NCI-H748 treated with DMSO at 0.1 percent for 48 hours (cell line): ENCODE measurements at places on chromosomes 13 and 19.

DNA sequence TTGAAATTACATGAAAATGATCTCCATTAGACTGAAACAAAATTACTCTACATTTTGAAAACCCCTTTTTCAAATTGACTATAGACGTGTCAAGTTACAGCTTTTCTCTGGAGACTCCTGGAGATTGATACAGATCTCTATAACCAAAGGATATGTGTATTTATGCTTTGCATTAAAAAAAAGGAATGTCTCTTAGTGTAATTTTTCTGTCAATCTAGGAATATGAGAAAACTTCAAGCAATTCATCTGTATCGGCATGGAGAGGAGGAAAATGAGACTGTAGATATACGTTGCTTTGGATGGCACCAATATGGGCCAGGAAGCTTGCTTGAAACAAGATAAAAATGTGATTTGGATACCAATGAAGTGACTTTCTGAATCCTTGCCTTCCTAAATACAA, 286.6 kb downstream of the PCDH9 start:
- no peak for DNase-seq

- DNase-seq: no peak
Measured at GRCh38 chr19:3513229-3514140, 7.4 kb downstream of the FZR1 start.

GRCh38 chr13:94309576-94309975, 169.9 kb downstream of the DCT start:
- no peak for DNase-seq

GRCh38 chr19:40139533-40140287, 49.0 kb upstream of the ZNF780A start:
- DNase-seq: peak; percentile 33

DNA sequence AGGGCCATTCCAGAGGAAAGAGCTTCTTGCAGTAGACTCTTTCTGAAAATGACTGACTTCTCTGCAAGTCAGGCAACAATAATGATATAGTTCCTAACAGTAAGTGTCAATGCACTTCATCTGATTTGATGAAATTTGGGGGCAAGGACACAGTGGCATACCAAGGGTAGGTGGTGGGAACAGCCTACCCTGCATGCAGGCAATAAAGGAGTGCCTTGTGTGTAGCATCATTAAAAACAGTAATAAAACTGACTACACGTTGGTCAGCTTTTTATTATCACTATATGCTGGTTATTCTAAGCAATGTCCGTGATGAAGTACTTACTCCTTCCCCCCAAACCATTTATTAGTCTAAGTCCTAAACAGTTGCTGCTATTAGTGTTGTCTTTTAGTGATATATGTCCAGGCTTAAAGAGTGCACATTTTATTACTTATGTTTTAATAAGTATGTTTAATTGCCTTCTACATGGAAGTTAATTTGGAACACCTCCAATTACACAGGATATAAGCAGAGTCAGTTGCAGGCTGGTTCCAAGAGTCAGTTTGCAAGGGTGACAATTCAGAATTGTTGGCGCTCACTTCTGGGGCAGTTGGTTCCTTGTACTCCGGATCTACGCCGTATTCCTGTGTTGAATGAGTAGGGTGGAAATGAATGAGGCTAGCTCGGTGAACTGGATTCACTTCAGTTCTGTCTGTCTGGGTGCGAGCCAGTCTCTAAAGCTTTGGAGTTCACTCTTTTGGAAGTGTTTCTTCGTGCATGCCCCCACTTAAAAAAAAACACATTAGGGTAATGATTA, 84.0 kb downstream of the RGCC start:
- no peak for DNase-seq

GRCh38 chr19:56105090-56105701, 15.9 kb downstream of the ZNF787 start:
- DNase-seq: peak; percentile 32

DNA sequence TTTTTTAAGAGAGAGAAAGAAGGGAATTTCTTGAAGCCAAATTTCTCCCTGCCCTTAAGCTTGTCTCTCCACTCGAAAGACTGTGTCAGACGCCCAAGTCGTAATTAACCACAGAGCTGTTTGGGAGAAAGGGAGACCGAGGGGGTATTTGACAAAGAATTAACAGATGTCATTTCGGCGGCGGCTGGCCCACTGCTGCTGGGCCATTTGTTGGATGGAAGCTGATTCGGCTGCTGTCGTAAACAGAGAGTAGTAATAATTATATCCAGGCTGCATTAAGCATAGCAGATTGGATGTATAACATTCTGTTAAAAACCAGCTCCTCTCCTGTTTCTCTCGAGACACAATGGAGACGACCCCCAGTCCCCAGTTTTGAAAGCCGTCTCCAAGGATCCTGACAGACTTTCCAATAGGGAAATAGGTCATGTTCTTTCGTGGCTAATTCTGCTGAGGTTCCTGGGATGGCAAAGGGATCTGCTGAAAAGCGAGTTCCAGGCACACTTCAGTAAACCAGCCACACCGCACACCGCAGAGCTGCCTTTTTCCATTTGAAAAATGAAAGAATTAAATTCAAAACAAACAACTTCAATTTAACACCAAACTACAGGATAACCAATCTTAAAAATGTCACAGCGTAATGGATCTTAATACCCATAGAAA, 71.5 kb downstream of the KCTD15 start:
- DNase-seq: no peak

GRCh38 chr19:22118132-22118531, 65.8 kb downstream of the ZNF257 start:
- no peak for DNase-seq

DNA sequence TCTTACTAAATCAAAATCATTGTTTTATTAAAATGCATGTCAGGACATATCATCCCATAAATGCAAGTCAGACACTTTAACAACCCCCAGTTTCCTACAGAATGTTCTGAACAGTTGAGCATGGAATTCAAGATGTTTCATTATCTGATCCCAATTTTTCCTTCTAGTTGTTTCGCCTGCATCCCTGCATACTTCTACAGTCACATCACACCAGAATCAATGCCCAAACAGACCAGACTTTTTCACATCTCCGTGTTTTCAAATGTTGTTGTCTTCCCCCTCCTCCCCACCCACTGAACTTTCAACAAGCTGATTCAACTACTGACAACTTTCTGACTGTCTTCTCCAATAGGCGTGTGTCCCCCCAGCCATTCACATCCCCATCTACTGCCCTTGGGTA, 48.6 kb downstream of the LHFPL6 start:
- no peak for DNase-seq

DNA sequence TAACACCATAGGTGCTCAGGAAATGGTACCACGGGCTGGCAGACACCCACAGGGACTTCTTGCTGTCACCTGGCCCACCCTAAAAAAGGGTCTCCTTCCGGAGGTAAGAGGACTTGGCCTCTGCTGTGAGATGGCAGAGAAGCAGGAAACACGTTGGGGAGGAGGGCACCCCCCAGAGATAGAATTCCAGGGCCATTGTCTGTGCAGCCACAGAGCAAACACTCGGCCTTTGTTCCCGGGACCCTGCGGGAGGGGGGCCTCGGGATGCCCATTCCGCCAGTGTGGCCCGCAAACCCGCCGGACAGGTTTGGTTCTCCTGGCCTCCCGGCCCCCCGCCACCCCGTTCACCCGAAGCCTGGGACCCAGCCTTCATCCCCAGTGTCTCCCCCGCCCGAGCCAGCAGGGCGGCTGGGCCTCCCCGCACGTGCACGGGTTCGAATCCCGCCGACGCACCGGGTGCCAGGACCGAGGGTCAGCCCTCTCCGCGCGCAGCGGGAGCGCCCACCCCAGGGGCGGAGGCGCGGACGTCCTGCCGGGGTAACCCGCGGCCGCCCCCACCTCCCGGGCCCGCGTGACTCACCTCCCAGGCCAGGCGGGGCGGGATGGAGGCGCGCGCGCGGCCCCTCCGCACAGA, 714 bp downstream of the PLPP2 start:
- DNase-seq: peak; percentile 59

DNA sequence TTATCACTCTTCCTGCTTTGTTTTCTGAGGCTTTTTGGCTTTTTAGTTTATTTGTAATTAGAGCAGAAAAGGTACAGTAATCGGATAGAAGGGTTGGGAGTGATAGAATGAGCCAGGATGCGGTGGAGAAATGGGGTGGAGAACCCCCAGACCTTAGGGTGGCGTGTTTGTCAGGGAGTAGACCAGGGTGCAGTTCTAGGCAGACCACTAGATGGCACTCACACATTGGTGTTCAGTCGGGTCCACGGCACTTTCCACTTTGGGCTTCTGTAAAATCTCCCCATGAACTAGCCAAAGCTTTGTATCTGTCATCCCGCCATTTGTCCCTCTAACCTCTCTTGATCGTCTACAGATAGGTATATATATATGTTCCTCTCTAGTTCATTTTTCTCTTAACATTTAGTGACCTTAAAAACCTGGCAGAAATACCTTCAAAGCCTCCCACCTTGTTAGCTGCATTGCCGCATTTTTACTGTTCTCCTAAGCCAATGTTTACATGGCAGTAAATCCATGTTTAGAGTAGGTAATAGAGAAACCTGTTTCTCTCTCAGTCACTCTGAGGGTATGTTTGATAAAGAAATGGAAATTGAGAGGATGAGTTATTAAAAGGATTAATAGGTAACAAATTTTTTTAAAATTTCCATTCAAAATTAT, 154.9 kb downstream of the TM9SF2 start:
- peak; percentile 94 for DNase-seq

GRCh38 chr13:40336228-40337221, 329.9 kb downstream of the FOXO1 start:
- no peak for DNase-seq

GRCh38 chr13:93875547-93875946, 603.9 kb downstream of the DCT start:
- DNase-seq: no peak

DNA sequence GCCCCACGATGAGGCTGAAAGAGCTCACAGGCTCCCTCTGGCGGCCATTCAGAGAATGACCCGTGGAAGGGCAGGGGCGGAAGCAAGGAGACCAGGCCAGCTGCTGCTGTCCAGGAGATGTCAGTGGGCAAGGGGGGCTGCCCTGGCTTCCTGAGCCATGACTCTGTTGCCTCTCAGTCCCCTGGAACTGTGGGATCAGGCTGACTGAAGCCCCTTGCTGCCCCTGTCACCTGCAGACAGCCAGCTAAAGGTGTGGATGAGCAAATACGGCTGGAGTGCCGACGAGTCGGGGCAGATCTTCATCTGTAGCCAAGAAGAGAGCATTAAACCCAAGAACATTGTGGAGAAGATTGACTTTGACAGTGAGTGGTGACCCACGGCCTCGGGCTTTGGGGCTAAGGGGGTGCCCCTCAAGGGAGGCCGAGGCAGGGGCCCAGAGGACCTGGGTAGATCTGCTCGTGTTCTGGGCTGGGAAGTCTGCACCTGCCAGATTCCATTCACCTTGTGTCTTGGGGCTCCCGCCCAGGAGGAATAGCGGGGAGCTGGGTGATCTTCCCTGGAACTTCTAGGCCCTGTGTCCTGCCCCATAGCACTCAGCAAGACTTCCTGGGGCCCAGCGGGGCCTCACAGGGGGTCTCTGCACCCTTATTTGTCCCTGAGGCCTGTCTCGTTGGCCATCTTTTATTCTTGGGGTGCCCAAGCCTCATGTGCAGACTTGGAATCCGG, 12.5 kb upstream of the ACTN4 start:
- peak; percentile 47 for DNase-seq

- DNase-seq: no peak
Measured at GRCh38 chr19:18704971-18705370, 21.5 kb downstream of the CRTC1 start.

DNA sequence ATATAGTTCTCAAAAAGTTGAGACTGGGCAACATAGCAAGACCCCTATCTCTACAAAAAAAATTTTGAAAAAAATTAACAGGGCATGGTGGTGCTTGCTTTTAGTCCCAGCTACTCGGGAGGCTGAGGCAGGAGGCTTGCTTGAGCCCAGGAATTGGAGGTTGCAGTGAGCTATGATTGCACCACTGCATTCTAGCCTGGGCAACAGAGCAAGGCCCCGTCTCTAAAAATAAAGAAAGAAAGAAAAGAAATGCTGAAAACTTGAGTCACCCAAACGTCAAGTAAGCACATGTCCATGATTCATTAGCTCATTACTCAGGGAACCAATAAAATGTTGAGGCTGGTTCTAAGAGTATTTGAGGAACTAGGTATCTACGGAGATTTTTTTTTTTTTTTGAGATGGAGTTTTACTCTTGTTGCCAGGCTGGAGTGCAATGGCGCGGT, 33.9 kb upstream of the SEMA6B start:
- DNase-seq: no peak

GRCh38 chr13:108595436-108596274, 33.8 kb upstream of the MYO16 start:
- DNase-seq: no peak

DNA sequence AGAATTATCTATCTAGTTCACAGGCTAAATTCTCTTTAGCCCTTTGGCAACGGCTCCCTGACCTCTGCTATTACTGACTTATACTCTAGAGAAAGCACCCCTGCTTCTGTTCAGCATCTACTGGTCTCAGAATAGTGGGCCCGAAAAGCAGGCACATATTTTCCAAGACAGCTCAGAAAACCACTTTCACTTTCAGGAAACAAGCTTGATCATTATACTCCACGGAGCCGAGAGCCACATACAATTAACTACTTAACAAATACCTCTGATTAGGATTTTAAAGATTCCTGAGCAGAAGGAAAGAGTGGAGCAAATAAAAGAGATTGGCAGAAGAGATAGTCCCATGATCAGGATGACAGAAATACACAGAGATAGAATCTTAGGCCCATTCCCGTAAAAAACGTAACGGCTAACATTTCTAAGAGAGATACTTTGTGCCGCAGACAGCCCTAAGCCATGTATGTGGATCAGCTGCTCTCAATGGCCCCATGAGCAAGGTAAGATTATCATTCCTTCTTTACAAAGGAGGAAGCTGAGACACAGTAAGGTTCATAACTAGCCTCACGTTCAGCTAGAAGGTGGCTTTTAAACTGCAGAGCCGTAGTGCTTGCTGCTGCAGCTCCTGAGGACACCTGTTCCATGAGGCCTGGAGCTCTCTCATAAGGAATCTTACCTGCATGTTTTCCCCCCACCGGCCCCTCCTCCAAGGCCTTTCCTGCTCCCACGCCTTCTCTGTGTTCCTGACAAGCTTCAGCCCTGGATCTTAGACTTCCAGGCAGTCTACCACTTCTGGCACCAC, 227.2 kb downstream of the FOXO1 start:
- DNase-seq: no peak

- DNase-seq: no peak
Measured at GRCh38 chr19:32642771-32643170, 32.2 kb downstream of the ANKRD27 start.

- DNase-seq: no peak
Measured at GRCh38 chr13:100088273-100088643, 635 bp upstream of the PCCA start.

DNA sequence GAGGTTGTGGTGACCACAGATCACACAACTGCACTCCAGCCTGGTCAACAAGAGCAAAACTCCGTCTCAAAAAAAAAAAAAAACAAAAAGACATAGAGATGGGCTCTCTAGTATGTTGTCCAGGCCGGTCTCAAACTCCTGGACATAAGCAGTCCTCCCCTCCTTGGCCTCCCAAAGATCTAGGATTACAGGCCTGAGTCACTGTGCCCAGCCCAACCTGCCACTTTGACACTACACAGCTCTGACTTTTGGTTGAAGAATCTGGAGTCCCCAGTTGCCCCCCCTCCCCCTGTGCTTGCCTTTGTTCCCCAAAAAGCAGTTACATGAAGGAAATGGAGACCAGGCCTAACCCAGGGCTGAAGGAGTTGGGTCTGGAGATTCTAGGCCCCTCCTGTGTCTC, 12.9 kb downstream of the CARM1 start:
- DNase-seq: no peak
